NCI-H748 treated with DMSO at 0.1 percent for 48 hours (cell line): ENCODE measurements at places on chromosomes 7 and 10.

DNA sequence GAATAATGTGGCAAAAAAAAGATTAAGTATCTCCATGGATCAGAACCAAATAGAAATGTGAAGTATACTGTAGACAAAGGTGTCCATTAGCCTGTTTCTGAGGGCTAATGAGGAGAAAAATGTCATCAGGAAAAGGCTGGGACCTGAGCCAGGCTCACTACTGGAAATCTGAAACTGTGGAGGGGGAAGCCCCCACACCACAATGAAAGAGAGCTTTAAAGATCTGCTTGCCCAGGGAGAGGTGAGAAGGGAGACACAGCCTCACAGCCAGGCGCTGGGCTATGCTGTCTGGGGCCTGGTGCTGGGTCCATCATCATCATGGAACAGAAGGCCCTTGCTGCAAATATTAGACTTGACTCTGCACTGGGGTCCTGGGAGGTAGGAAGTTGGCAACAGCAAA lies 90.4 kb downstream of the OSBPL3 start:
- no peak for DNase-seq

GRCh38 chr10:112700215-112700671 lies 249.8 kb upstream of the TCF7L2 start:
- no peak for DNase-seq

DNA sequence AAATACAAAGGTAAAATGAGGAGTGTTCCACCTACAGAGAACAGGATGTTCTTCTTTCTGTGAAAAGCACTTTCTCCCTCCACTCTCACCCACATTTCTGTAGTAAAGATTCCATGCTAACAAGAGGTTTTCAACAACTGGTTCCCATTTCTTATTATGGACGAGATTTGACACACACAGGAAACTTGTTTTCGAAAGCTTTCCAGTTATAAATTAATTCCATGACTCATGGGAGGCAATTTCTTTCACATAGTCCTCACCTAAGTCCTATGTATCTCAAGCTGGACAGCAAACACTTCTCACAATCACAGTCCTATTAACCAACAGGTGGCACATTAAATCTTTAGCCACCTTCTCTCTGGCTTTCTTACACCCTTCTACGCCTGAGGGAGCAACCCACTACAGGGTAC lies 24.5 kb downstream of the RAPGEF5 start:
- no peak for DNase-seq

DNA sequence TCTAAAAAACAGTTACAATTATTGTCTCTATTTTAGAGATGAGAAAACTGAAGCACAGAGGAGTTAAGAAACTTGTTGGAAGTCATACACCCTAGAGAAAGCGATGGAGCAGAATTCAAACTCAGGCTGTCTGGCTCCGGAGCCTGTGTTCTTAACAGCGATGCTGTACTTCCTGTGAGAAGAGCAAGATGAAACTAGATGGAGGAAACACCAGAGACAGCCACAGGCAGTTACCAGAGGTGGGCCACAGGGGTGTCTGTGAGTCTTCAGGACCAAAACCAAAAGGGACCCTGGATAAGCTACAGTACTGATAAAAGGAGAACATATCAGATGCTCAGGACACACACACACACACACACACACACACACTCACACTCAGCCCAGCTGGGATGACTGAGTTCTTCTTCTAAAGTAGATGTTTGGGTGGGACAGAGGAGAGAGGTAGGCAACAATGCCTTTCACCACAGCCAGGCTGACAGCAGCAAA lies 289.2 kb downstream of the FZD1 start:
- no peak for DNase-seq

DNA sequence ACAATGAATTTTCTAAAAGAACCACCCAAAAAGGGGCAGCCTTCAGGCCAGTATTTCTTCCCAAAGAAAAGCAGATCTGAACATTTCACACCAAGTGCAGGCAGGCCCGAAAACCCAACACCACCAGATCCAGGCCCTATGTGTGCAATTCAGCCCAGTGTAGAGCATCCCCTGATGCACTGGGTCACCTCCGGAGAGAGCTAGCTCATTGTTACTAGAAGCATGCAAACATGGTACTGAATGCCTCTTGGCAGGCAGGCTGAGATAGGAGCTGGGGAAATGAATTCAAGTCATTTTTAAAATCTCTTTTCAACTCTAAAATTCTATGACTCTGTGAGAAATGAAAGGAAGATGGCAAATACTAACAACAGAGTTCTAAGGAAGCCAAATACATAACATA lies 174.8 kb downstream of the ELMO1 start:
- DNase-seq = no peak

- no peak for DNase-seq
Observed at GRCh38 chr7:93014410-93014809, 103.4 kb downstream of the SAMD9 start.

- DNase-seq = no peak
Observed at GRCh38 chr7:29510028-29510427, 53.6 kb upstream of the PRR15 start.
